Occipital lobe (tissue), 3 donors: ENCODE measurements at places on chromosomes 5 and 9. TPM values are rescaled to one million over a fixed set of nuclear protein-coding genes. Genes with fewer than 3 reads are reported as not detected.

The SELENOP gene
- total RNA-seq, result 53.7 TPM

The GMCL2 gene
- total RNA-seq, result not detected

The SPOUT1 gene
- 14.2 TPM for total RNA-seq

The FREM1 gene
- 1.4 TPM for total RNA-seq

The LCN15 gene
- total RNA-seq, result not detected

The SMC2 gene
- total RNA-seq, result 14.5 TPM
